ENCODE measurements at places on chromosomes 1 and 21.
A peak's percentile ranks its signal among the peaks of the same experiment; 100 is the strongest.

DNA sequence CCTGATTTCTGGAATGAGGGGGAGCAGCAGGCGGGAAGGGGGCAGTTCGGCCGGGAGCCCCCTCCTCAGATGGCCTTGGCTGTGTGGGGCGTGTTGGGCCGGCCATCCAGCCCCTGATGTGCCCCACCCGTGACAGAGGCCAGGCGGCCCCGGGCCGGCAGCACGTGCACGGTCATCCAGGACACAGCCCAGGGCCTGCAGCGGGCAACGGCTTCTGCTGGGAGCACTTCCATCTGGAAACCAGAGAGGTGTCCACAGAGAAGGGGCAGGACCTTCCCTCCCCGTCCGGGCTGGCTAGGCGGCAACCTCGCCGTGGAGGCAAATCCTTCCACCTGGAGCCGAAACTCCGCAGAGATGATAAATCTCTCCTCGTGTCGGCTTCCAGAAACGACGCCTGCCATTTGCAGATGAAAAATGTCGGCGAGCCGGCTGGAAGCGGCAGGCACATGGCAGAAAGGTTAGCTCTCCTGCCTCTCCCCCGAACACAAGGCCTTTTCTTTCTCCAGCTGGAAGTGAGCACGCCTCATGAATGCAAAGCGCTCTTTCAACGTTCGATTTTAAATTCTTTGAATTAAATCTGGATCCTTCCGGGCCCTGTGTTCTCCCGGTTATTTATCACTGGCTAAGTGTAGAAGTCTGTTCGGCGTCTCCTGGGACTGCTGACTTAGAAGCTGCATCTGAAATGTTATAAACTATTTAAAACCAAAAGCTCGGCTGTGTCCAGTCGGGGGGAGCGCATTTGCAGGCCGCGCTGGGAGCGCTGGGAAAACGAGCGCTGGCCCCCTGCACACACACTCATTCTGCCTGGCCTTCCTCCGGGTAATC, 9.4 kb upstream of the ACTRT2 start:
- DNase-seq, result no peak

GRCh38 chr1:235416662-235417049, 49.4 kb downstream of the TBCE start:
- DNase-seq, result no peak

DNA sequence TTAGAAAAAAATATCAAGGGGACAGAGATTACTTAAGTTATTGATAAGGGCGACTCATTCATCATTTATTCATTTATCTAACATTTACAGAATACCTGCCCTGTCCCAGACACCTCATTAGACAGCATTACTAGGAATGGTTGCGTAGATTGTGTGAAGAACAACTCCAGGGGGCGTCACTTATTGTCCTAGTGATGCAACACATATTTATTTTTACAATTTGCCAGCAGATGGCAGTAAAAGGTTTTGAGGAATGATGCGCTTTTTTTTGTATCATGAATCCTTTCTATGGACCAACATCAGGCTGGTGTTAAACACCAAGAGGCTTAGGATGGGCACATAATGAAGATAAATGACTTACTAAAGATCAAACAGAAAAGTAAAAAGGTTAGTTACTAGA, 5.5 kb downstream of the NCAM2 start:
- DNase-seq, result no peak

GRCh38 chr1:16464917-16465625, 24.5 kb downstream of the NECAP2 start:
- DNase-seq, result no peak

DNA sequence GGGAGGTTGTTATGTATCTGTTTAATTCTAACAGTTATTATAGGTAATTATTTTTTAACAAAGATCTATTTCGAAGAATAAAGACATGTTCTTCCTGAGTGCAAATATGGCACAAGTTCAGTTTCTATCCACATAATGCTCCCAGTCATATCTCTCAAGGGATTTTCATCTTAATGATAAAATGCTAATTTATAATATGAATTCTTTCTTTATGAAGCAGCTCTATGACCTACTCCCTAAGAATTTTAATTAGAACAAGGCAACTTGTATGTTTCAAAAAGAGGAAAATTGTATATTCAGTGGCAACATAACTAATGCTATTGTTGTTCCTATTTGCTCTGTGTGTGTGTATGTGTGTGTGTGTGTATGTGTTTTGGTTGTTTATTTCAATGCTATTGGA, 1222.1 kb upstream of the NCAM2 start:
- no peak for DNase-seq

DNA sequence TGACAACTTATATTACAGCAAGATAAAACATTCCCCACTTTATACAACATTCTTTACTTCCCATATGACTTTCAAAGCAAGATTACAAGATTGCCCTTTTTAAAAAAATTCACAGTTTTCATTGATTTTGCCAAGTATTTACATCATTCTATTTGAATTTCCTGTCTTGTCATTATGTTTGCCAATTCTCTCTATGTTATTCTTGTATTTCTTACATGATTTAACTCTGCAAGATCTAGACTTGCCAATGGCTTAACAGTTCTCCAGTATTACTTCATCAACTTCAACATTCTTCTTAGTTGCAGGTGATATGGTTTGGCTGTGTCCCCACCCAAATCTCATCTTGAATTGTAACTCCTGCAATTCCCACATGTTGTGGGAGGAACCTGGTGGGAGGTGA, 31.6 kb downstream of the FMO4 start:
- DNase-seq, result no peak

- no peak for DNase-seq
Measured at GRCh38 chr1:67705735-67706453, 20.9 kb downstream of the GADD45A start.

DNA sequence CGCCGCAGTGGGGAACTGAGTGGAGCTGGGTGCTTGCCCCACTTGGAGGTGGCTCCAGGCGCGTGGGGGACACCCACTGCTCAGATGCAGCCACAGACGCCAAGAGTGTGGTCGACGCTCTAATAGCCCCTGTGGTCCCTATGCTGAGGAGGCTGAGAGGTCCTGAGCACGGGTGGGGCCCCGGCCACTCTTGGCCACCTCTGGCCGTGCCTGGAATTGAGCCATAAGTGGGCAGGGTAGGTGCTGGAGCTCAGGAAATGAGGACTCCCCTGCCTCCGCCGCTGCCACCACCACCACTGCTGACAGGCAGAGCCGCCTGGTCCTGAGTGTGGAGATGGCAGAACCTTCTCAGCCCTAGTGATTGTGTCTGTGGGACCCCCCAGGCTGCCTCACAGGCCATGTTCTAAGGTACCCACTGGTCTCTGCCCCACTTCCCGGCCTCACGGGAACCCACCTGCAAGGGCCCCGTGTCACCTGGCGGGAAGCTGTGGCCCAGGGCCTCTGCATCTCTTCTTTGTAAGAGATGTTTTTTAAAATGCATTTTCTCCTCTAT, 34.6 kb upstream of the DIP2A start:
- no peak for DNase-seq

DNA sequence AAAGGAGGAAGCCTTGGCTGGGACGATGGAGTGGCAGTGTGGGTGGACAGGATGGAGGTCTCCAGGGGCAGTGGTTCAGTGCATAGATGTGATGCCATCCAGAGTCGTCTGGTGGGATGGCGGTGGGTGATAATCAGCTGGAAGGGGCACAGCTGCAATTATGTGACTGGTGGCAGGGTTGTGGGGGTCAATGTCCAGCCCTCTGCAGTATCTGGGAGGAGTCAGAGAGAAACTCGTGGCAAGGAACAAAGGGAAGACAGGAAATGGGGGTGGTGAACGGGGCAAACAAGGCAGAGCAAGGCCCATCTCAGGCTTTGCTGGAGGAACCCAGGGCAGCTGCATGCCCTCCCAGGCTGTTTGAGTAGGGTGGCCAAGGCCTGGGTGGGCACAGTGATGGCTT, 118.3 kb upstream of the USP24 start:
- no peak for DNase-seq

GRCh38 chr1:116329524-116330341, 43.3 kb upstream of the ATP1A1 start:
- DNase-seq, result no peak

GRCh38 chr1:83632906-83633305, 366.0 kb downstream of the TTLL7 start:
- DNase-seq, result peak; percentile 15

DNA sequence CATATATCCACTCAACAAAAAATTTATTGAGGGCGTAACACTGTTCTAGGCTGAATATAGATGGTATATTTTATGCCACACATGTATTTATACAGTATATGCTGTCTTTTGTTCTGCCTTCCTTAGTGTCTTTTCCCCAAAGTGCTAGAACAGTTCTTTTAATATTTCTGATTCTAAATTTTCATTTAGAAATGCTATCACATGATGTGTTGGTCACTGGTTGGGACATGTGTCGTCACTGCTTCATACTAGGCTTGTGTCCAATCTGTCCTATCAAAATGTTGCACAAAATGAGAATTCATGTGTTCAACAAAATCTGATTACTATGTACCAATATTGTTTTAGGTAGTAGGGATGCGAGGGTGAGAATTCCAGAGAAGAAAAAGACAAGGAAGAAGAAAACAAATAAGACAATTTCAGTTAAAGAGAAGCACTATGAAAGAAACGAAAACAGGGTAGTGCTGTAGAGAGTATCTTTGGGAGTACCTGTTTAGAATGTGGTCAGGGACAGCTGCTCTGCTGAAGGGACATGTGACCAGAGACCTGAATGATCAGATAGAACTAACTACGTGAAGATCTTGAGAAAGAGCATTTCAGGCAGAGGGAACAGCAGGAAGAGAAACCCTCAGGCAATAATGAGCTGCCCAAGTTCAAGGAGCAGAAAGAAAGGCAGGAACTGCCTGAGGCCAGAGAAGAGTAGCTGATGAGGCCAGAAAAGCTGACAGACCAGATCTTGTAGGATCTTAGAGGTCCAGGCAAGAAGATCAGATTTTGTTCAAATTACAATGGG, 1.3 kb downstream of the KMO start:
- no peak for DNase-seq

DNA sequence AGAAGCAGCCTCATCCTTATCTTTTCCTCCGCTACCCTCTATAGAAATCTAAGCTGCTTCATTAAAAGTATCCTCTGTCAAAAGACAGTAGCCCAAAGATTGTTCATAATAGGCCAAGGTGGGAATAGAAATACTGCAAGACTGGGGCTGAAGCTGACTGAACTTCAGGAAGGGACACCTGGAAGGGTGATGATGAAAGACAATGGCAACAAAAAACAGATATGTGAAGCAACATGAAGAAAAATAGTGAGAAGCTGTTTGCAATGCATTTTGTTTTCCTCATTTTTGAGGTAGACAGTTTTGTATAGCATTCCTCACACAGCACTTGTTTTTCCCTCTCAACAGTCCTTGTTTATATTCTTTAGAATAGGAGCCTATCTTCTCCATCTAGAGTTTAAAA, 16.9 kb downstream of the DCAF8 start:
- no peak for DNase-seq

GRCh38 chr1:182227864-182228547, 163.6 kb downstream of the GLUL start:
- no peak for DNase-seq

DNA sequence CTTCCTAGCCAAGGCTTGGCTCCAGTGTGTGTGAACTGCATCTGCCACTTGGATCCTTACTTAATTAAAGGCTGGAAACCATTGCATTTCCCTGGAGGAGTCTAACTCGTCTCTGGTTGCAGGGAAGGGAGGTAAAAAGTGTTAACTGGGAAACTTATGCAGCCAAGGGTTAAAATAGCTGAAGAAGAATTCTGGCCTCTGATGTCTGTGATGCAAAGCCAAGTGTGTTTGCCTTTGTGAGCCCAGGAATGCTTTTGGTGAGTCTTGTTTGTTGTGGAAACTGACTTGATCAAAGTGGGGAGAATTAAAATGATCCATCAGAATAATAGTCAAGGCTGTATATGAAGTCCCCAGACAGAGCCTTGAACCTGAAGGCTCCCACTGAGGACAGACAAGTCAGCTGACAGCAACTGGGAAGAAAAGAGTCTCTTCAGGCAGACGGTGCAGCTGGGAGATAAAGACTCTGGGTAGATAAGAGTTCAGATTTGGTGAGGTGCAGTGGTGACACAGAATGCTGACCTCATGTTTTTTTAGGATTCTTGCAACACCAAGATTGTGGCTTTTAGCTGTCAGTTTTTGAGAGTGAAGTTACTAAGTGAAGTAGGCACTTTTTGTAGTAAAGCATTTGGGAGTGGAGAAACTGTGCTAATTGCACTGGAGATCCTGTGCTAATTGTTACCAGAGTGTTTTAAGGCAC, 59.5 kb upstream of the WLS start:
- DNase-seq, result no peak

DNA sequence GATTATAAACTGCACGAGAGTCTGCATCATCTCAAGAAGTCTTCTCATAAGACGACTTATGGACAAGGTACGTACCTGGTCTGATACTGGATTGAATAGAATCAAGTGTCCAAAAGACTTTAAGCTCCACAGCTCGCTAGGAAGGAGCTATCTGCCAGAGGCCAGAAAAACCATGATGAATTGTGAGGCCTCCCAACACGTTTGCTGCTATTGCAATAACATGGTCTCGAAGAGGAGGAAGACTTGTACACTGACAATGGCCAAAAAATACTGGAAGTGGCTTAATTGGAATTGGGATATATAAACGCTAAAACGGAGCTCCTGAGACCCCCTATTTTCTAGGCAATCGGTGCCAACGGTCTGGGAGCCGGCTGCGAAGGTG, 534 bp downstream of the DNAJC28 start:
- no peak for DNase-seq

DNA sequence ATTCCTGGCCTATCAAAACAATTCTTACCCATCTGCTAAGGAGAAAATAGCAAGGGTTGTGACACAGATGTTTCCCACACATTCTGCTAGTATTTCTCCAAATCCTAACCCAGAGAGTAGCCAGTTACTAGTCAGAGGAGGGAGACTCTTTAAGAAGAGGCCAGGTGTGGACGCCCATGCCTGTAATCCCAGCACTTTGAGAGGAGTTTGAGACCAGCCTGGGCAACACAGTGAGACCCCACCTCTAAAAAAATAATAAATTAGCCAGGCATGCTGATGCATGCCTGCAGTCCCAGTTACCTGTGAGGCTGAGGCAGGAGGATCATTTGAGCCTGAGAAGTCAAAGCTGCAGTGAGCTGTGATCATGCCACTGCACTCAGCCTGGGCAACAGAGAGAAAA, 28.6 kb downstream of the NVL start:
- DNase-seq, result no peak

DNA sequence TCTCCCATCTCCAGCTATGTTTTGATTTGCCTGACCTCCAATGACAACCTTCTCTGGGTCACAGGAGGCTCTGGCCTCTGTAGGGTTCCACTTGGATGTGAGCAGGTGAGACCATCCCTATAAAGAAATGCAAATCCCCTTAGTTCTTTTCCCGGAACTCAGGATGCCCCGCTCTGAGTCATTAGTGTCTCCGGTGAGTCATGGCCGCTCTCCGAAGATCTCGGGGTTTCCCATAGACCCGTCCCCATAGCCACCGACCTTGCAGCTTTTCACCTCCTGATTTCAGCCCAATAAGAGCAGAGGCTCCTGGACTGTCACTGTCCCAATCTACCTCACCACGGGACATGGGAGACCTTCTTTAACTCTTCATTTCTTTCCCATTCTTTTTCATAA, 98.2 kb downstream of the PGBD5 start:
- no peak for DNase-seq

GRCh38 chr1:95974586-95974985, 740.6 kb downstream of the RWDD3 start:
- DNase-seq, result no peak

GRCh38 chr1:87042111-87042811, 127.8 kb downstream of the HS2ST1 start:
- DNase-seq, result no peak
